Right kidney (tissue), 9 donors: ENCODE measurements at places on chromosomes 12 and 14.

- DNase-seq = no peak
Observed at GRCh38 chr12:73629171-73629570, 908.5 kb upstream of the ATXN7L3B start.

GRCh38 chr14:90518941-90519256 lies 122.1 kb downstream of the CALM1 start:
- no peak for DNase-seq

GRCh38 chr12:97275256-97275655 lies 187.3 kb upstream of the RMST start:
- DNase-seq = peak; percentile 64

- no peak for DNase-seq
Observed at GRCh38 chr12:90335566-90335965, 619.4 kb downstream of the CCER1 start.

DNA sequence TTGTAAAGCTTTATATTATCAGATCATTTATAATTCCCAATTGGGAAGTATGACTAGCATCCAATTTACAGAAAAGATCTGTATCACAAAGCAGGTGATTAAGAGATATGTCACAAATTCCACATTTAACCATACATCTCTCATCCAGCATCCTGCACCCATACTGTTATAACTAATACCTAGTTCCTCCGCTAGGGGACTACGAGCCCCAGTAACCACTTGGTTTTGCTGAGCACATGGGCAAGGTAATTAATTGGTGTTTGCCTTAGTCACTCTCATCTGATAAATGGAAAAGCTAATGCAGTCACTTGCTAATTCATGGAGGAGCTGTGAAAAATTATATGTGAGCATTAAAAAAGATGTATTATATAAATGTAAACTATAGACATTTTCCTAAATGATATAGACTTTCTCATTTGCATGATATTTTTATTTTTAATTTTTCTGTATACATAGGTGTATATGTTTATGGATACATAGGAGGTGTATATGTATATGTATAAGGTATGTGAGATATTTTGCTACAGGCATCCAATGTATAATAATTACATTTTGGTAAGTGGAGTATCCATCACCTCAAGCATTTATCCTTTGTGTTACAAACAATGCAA lies 1031.8 kb downstream of the GALC start:
- DNase-seq = no peak

DNA sequence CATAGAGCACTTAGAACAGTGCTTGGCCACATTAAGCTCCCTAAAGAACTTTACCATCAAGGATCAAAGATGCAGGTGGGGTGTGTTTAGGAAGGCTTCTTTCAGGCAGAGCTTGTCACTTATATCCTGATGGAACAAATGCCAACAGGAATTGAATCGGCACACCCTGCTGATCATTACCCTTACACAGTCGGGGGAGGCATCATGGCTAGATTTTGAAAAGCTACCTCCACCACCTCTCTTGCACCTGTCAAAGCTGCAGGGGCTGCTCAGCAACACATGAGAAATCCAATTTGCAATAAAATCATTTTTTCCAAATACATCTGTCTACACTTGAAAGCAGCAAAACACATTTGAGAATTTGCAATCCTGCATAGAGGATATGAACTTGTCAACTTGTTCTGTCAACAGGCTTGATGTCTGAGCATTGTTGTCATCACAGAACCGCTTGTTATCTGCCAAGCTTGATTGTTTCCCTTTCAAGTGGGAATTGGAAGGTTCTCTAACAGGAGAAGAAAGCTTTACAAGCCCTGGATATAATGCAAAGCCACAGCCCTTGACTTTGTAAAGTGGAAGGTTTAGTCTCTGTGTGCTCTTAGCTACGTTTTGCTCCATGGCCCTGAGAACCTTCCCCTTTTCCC lies 24.6 kb upstream of the TRIM9 start:
- DNase-seq = no peak

DNA sequence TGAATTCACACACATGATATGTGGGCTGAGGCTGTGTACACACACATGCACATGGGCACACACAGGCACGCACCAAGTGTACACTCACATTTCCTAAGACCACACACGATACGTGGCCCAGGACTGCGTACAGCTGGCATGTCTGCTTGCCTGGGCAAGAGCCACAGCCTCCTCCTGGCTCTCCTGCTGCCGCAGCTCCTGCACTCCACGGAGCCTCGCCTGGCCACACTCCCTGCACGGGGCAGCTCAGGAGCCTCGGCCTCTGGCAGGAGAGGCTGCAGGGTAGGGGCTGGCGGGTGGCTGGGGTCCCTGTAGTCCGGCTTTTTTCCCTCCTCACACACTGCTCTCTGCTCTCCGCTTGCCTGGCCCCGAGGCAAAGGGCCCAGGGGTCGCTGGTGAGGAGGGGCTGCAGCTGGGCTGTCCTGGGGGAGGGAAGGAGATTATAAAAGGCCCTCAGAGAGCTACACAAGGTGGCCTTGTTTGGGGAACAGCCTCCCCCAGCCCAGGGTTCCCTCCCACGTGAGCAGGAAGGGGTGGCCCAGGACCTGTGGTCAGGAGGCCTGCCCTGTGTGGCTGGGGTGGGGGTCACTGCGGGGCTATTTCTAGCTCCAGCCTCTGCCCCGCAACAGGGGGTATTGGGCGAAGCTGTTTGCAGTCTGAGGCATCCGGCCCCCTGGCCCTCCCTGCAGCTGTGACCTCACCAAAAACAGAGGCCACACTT lies 89.0 kb upstream of the SFSWAP start:
- DNase-seq = no peak

GRCh38 chr12:67854351-67854750 lies 134.9 kb upstream of the IFNG-AS1 start:
- no peak for DNase-seq

DNA sequence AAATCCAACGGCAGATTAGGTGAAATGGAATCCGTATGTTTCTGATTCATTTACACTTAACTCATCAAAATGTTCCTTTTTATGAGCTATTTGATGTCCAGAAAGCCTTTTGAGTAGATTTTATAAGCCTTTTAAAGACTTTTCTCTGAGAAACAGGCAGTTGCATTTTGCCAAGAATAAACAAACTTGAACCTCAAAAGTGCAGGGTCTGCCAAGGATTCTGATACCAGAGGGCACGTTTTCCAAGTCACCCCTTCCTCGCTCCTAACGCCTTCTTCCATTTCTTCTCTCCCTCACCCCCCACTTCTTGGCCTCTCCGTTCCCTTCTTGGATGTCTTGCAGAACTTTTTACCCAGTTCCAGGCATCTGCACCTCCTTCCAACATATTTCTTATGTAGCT lies 200.6 kb upstream of the TBX3 start:
- no peak for DNase-seq

DNA sequence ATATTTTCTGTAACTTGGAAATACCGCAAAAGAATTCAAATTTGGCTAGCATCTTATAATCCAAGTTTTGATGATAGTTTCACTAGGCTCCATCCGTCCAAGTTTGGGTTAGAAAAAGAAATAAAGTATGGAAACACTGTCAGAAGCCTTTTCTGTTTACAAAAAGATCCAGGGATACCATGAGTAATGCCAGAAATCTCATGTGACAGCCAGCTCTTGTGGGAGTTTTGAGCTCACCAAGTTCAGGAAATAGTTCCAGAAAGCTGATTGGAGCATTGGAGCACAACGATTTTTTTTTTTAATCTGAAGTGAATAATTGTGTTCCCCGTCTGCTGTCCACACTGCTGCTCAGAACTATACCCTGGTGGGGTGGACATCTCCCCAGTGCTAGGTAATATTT lies 229.7 kb upstream of the NPAS3 start:
- DNase-seq = no peak

DNA sequence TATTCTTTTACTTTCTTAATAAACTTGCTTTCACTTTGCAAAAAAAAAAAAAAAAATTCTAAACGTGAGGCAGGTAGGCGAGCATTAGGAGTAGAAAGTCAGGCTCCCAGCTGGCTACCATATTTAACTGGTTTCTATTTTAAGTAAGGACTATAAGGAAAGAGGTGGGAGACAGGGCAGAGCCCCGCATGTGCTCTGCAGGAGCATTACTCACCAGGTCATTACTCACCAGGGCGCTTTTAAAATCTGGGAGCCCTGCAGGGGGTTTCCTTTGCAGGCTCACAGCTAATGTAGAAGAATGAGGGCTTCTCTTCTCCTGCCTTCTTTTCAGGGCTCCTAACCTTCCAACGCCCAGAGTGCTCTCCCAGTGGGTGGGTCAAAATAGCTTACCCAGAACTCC lies 14.0 kb upstream of the DPF3 start:
- no peak for DNase-seq

DNA sequence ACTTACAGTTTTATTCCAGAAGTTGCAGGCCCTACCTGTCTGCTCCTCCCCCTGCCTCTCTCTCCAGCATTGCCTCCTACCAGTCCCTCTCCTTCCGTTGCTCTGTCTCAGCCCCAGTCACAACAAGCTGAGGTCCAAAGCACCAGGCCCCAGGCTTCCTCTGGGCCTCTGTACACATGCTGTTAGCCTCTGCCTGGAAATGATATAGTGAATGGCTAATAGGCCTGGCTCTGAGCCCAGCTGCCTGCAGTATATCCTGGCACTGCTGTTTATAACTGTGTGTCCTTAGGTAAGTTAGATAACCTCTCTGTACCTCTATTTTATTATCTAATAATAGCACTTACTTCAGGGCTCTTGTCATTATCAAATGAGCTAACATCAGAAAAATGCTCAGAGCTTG lies 114.9 kb upstream of the PWP1 start:
- DNase-seq = no peak

- no peak for DNase-seq
Observed at GRCh38 chr14:67529947-67530935, 2.8 kb upstream of the PLEKHH1 start.

- DNase-seq = no peak
Observed at GRCh38 chr12:112905451-112906089, 1.2 kb upstream of the OAS1 start.

DNA sequence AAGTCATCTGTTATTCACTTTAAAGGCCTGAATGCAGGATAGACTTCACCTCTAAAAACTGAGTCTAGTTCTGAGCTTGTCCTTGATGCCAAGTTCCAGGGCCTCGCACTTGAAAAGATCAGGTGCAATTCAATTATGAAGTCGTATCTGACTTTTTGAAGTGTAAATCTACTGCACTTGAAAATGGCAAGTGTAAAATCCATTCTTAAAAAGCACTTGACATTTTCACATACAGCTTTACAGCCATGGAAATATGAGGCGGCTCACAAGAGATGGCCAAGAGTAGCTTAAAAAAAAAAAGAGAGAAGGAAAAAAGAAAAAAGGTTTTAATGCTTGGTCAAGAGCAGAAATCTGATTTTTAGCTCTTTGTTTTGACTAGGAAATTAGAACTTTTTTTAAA lies 172.5 kb downstream of the GXYLT1 start:
- DNase-seq = no peak

- DNase-seq = no peak
Observed at GRCh38 chr12:128810182-128811127, 13.3 kb downstream of the SLC15A4 start.

- peak; percentile 53 for DNase-seq
Observed at GRCh38 chr12:48788854-48789775, at the start of gene ADCY6. ADCY6 (minus strand) TSS chr12:48789089; CDS start chr12:48783434, 5,655 bp downstream.

DNA sequence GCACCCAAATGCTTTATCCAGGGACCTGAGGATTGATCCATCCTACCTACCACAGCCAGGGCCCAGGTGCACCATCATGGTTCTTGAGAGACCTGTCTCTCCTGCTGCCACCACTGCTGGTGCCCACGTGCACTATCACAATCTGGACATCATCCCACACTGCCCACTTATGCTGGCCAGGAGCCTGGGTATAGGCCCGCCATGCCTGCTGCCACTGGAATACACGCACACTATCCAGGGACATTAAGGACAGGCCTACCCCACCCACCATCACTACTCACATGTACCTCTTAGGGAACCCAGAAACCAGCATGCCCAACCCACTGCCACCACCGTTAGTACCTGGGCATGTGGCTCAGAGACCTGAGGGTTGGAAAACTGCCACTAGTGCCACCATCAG lies 207.7 kb downstream of the NELL2 start:
- DNase-seq = no peak

- no peak for DNase-seq
Observed at GRCh38 chr12:42070036-42070435, 74.6 kb downstream of the GXYLT1 start.

GRCh38 chr12:55695349-55695748 lies 12.4 kb downstream of the ITGA7 start:
- no peak for DNase-seq

- DNase-seq = no peak
Observed at GRCh38 chr12:89072294-89073026, 279.8 kb downstream of the DUSP6 start.

DNA sequence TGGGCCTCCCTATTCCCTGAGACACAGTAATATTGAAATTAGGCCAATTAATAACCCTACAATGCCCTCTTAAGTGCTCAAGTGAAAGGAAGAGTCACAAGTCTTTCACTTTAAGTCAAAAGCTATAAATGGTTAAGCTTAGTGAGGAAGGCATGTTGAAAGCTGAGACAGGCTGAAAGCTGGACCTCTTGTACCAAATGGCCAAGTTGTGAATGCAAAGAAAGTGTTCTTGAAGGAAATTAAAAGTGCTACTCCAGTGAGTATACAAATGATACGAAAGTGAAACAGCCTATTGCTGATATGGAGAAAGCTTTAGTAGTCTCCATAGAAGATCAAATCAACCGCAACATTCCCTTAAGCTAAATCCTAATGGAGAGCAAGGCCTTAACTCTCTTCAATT lies 140.8 kb downstream of the PTCSC3 start:
- DNase-seq = no peak

DNA sequence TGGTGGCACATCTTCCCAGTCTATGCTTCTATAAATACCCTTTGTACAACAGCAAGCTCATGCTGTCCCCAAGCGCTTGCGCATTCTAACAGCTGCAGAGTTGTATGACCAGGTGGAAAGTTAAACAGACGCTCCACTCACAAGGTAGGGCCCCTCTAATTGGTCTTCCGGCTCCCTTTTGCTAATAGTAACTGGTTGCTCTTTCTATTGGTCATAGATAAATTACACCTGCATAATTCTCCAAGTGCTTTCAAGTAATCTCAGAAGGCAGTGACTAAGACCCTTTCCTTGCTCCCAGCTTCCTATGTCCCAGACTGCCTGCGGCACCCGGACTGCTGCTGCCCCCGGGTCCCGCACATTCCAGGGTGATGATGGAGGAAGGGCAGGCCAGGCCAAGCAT lies 6.1 kb upstream of the TSPAN9 start:
- DNase-seq = peak; percentile 33
